Central memory CD8-positive, alpha-beta T cell (primary cell): ENCODE measurements at places on chromosomes 16 and 17.
A peak's percentile ranks its signal among the peaks of the same experiment; 100 is the strongest.

DNA sequence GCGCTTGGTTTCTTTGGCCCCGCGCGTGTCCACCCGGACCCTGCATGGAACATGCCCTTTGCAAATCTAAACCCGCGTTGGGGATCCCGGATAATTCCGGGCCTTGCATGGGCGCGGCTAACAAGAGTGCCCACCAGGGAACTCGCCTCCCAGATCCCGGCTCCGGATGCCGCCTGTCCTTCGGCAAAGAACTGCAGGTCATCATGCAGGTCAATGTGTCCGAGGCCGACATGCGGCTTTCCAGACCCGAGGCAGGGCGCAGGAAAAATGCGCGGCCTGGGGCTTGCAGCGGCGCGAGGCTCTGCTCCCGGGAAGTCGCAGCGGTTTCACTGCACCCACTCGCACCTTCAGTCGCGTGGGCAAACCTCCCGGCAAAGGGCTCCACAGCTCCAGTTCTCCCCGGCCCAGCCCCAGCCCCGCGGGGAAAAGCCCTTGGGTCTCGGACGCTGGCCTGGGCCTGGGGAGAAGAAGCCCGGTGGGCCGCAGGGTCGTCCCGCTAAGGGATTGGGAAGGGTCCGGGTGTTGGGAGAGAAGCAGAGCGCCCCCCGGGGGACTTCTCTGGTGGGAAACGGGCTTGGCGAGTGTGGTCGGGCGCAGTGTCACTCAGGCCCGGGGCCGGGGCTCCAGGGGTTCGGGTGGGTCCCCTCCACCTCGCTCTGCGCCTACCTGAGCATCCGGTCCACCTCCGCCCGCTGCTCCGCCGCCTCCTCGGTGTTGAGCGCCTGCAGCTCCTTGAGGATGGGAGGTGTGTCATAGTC lies 805 bp downstream of the HNF1B start:
- H3K4me1 ChIP-seq = peaks cover 19% of the 10 kb centered on the region
- no peaks in the 10 kb centered on the region for H3K36me3 ChIP-seq
- H3K27me3 ChIP-seq = peaks cover 95% of the 10 kb centered on the region
- H3K4me3 ChIP-seq = peak overlapping the region; percentile 56
- no peak for DNase-seq

DNA sequence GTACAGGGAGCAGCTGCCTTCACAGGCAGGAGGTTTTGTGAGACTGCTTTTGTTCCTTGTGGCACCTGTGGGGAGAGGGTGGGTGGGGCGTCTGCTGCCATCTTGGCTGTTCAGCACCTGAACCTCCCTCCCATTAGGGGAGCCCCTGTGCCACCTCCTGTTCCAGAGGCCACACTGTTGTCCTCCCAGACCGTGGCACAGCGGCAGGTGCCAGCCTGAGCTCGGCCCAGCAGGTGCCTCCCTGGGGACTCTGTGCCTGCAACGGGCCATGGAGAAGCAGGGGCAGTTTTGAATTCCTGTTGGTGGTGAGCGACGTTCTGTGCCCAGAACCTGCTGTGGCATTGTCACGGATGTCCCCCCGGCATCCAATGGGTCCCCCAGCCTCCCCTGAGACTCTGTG lies 9.9 kb downstream of the LGALS3BP start:
- H3K4me1 ChIP-seq = peaks cover 7% of the 10 kb centered on the region
- DNase-seq = no peak
- H3K27ac ChIP-seq = no peak overlapping the region
- H3K36me3 ChIP-seq = peaks cover 1% of the 10 kb centered on the region

DNA sequence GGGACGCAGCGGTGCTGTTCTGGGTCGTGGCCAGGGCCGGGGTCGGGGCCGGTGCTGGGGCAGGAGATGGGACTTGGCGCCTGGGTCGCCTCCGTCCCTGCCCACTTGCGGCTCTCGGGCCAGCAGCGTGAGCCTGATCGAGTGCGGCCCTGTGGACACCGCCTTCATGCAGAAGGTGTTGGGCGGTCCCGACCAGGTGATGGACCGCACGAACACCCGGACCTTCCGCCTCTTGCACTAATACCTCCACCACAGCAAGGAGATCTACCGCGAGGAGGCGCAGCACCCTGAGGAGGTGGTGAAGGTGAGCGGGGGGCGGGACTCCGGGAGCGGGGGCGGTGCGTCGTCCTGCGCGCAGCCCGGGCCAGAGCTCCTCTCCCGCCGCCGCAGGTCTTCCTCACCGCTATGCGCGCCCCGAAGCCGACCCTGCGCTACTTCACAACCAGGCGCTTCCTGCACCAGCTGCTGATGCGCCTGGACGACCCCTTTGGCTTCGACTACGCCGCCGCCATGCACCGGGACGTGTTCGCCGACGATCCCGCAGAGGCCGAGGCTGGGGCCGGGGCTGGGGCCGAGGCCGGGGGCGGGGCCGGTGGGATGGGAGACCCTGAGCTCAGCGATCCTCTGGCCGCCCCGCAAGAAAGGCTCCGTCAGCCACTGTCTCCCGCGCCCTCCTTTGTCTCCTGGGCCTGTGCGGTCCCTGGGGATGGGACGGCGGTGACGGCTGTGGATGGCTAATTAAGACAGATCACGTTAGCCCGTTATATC lies 4.5 kb upstream of the HSD17B1 start:
- H3K36me3 ChIP-seq = peaks cover 9% of the 10 kb centered on the region
- no peak overlapping the region for H3K27ac ChIP-seq
- no peak overlapping the region for H3K4me3 ChIP-seq
- no peaks in the 10 kb centered on the region for H3K27me3 ChIP-seq
- peak; percentile 40 for DNase-seq

GRCh38 chr17:1753767-1754429 lies 8.0 kb upstream of the SERPINF1 start:
- H3K36me3 ChIP-seq = peaks cover 2% of the 10 kb centered on the region
- no peak for DNase-seq
- no peak overlapping the region for H3K27ac ChIP-seq

GRCh38 chr16:67148221-67148620 lies 2.6 kb downstream of the B3GNT9 start:
- DNase-seq = no peak
- no peak overlapping the region for H3K4me3 ChIP-seq
- H3K27ac ChIP-seq = no peak overlapping the region
- peaks cover 18% of the 10 kb centered on the region for H3K36me3 ChIP-seq
- H3K4me1 ChIP-seq = peaks cover 18% of the 10 kb centered on the region
- no peaks in the 10 kb centered on the region for H3K27me3 ChIP-seq

- no peak for DNase-seq
- H3K27ac ChIP-seq = no peak overlapping the region
- H3K4me3 ChIP-seq = no peak overlapping the region
- H3K27me3 ChIP-seq = peaks cover 31% of the 10 kb centered on the region
- H3K4me1 ChIP-seq = peaks cover 9% of the 10 kb centered on the region
Observed at GRCh38 chr16:85313526-85314301, 201.4 kb upstream of the CIBAR2 start.

- peaks cover 77% of the 10 kb centered on the region for H3K27me3 ChIP-seq
- DNase-seq = peak; percentile 31
- peak overlapping the region; percentile 75 for H3K4me3 ChIP-seq
Observed at GRCh38 chr17:15260376-15261257, 4.5 kb downstream of the PMP22 start.

- H3K36me3 ChIP-seq = no peaks in the 10 kb centered on the region
- no peak overlapping the region for H3K4me3 ChIP-seq
- no peaks in the 10 kb centered on the region for H3K27me3 ChIP-seq
- no peak for DNase-seq
Observed at GRCh38 chr16:83458612-83459011, 349.2 kb upstream of the HSBP1 start.

- peaks cover 22% of the 10 kb centered on the region for H3K27me3 ChIP-seq
- H3K36me3 ChIP-seq = peaks cover 2% of the 10 kb centered on the region
- no peak overlapping the region for H3K4me3 ChIP-seq
- H3K27ac ChIP-seq = peak overlapping the region; percentile 25
- DNase-seq = no peak
Observed at GRCh38 chr17:3534881-3535252, 22.7 kb downstream of the TRPV3 start.

DNA sequence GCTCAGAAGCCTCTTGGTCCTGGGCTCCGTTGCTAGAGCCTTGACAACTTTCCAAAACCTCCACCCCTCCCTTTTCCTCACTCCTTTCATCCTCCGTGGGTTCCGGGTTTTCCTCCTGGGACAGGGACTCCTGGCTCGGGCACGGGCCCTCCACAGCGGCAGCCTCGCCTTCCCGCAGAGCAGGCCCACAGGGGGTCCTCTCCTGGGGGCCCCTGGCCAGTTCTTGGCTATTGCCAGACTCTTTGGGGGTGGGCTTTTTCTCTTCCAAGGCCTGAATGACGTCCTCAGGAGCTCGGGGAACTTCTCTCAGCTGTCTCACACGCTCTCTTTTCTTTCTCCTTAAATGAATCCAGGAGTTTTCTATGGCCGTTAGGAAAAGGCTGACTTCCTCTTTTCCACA lies 19.3 kb upstream of the MNT start:
- no peak overlapping the region for H3K27ac ChIP-seq
- H3K4me1 ChIP-seq = no peaks in the 10 kb centered on the region

DNA sequence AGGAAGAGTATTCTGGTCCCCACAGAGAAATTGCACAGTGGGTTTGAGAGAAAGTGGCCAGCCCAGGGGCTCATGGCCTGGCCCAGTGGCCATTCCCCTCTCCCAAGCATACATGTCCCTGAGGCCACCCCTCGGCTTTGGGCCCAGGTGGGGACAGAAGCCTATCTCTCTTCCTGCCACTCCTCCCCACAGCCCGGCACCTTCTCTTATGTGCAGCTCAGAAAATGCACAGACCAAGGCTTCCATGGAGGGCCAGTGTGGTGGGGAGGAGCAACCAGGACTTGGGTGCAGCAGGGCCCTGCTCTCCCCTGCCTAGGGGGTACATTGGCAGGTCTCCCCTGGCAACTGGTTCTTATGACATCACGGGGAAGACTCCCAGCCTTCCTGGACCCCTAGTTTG lies at the start of gene C16orf90:
Gene C16orf90 (minus strand): TSS at position 314 of the 400 bp plus-strand sequence. CDS start 68 bp downstream, at position 246.
- no peaks in the 10 kb centered on the region for H3K27me3 ChIP-seq
- peaks cover 15% of the 10 kb centered on the region for H3K4me1 ChIP-seq
- no peak within 1 kb of the TSS for H3K27ac ChIP-seq
- no peak for DNase-seq

GRCh38 chr16:49465661-49466528 lies 92.3 kb downstream of the C16orf78 start:
- no peak overlapping the region for H3K4me3 ChIP-seq
- H3K36me3 ChIP-seq = peaks cover 4% of the 10 kb centered on the region
- peaks cover 38% of the 10 kb centered on the region for H3K4me1 ChIP-seq
- H3K27ac ChIP-seq = peak overlapping the region; percentile 5
- DNase-seq = no peak
- no peaks in the 10 kb centered on the region for H3K27me3 ChIP-seq

- H3K4me1 ChIP-seq = peaks cover 44% of the 10 kb centered on the region
- peaks cover 30% of the 10 kb centered on the region for H3K36me3 ChIP-seq
- peak overlapping the region; percentile 92 for H3K27ac ChIP-seq
- no peaks in the 10 kb centered on the region for H3K27me3 ChIP-seq
Observed at GRCh38 chr17:78771758-78772382, 10.2 kb downstream of the CYTH1 start.

DNA sequence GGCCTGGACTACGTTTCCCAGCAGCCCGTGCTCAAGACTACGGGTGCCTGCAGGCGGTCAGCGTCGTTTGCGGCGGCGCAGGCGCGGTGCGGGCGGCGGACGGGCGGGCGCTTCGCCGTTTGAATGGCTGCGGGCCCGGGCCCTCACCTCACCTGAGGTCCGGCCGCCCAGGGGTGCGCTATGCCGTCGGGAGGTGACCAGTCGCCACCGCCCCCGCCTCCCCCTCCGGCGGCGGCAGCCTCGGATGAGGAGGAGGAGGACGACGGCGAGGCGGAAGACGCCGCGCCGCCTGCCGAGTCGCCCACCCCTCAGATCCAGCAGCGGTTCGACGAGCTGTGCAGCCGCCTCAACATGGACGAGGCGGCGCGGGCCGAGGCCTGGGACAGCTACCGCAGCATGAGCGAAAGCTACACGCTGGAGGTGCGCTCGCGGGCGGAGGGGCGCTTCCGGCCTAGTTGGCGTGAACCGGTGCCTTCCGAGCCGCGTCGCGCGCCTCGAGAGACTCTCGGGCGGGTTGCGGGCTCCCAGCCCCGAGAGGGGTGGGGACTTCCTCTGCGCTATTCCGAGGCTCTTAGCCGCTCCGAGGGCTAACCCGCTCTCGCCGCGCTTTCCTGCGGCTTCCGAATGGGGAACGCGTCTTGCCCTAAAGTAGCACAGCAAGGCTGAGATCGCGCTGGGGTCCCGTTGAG lies at the start of gene RBL2:
Gene RBL2 (plus strand): TSS at position 95 of the 689 bp plus-strand sequence. CDS start 86 bp downstream, at position 181.
- H3K27me3 ChIP-seq = no peaks in the 10 kb centered on the region
- peaks cover 27% of the 10 kb centered on the region for H3K4me1 ChIP-seq
- peaks cover 20% of the 10 kb centered on the region for H3K36me3 ChIP-seq
- peak within 1 kb of the TSS; percentile 96 for H3K27ac ChIP-seq

DNA sequence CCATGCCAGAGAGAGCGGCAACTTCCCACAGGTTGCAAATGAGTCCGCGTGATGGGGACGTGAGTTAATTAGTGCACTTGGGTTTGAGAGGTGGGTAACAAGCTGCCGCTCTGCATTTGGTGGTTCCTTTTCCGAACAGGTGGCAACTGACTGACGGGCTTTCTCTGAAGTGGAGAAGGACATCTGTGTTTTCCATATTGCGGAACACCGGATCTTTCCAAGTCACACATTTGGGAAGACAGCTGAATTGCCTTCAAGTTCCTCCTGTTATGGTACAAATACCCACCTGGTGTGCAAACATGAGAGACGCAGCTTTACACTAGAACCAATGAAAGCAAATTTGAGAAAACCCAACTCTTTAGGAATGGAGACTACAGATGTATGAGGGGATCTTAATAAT lies 451.3 kb upstream of the ZFHX3 start:
- no peaks in the 10 kb centered on the region for H3K4me1 ChIP-seq
- H3K4me3 ChIP-seq = no peak overlapping the region
- no peak overlapping the region for H3K27ac ChIP-seq
- H3K36me3 ChIP-seq = no peaks in the 10 kb centered on the region

GRCh38 chr16:82183004-82183397 lies 13.0 kb upstream of the MPHOSPH6 start:
- no peak overlapping the region for H3K4me3 ChIP-seq
- no peaks in the 10 kb centered on the region for H3K4me1 ChIP-seq
- H3K27me3 ChIP-seq = peaks cover 34% of the 10 kb centered on the region
- H3K36me3 ChIP-seq = no peaks in the 10 kb centered on the region
- DNase-seq = no peak

GRCh38 chr17:78202666-78203065 lies 11.4 kb upstream of the BIRC5 start:
- no peaks in the 10 kb centered on the region for H3K4me1 ChIP-seq
- H3K36me3 ChIP-seq = peaks cover 2% of the 10 kb centered on the region
- no peak overlapping the region for H3K27ac ChIP-seq

DNA sequence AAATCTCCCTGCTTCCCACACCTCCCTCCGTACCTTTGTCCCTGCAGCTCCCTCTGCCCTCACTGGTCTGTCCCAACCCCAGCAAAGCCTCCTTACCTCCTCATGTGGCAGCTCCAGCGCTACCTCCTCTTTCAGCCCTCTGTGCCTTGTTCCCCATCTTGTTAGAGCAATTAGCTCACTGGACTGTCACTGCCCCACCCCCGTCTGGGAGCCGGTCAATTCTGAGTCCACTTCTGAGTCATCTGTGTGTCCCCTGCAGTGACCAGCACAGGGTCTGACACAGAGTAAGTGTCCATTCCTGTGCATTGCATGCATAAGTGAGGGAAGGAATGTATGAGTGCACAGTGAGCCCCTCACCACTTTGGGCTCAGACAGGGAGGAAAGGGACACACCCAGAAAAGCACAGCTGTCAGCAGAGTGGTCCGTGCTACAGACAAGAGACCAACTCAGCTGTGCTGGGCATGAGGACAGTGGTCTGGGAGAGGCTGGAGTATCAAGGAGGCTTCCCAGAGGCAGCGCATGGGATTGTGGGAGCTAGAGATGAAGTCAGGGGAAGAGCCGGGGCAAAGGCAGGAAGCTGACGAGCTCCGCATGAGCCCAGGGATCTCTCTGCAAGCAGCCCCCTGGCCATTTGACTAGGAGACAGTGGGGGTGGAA lies 45.9 kb downstream of the PITPNM3 start:
- no peak overlapping the region for H3K4me3 ChIP-seq
- no peaks in the 10 kb centered on the region for H3K36me3 ChIP-seq
- H3K27me3 ChIP-seq = peaks cover under 1% of the 10 kb centered on the region
- DNase-seq = no peak
